ENCODE measurements at places on chromosomes 12 and 14.

DNA sequence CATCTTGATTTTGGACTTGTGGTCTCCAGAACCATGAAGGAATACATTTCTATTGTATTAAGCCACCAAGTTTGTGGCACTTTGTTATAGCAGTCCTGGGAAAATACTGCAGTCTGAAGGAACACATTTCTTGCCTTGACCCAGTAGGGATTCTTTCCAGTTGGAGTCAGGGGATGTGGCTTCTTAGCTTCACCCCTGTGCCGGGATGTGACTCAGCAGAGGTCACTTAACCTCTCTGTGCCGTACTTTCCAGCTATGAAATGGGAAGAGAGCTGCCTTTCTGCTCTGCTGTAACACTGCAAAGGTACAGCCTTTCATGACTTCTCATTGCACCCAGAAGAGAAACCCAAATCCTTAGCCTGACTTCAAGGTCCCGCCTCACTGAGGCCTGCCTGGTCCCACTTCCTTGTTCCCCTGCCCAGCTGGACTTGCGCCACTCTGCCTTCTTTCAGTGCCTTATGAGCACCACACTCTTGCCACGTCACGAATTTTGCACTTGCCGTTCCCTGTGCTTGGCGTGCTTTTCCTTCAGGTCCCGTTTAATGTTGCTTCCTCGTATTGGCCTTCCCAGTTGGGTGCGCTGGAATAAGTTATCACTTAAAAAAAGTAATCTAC, 24.2 kb downstream of the CHST11 start:
- peak; percentile 91 for DNase-seq

GRCh38 chr12:133236144-133236543, 467 bp upstream of the ANHX start:
- DNase-seq: no peak

DNA sequence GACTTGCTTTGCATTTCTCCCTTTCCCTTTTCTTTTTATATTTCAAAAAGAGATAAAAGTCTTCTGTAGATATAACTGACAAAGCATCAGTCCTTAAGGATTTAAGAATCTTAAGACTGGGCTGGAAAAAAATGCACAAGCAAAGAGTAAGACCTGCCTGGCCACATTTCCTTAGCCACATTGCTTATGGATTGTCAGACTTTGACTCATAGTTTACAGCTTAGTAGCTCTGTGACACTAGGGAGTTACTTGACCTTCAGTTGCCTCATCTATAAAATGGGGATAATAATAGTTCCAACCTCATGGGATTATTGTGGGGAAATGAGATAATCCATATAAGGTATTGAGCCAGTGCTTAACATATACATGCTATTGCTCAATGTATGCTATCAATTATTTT, 66.4 kb upstream of the STK38L start:
- DNase-seq: peak; percentile 53

GRCh38 chr14:82779301-82779700, 1245.6 kb upstream of the SEL1L start:
- DNase-seq: no peak

GRCh38 chr12:53551889-53552291, 44.6 kb upstream of the NPFF start:
- DNase-seq: no peak

DNA sequence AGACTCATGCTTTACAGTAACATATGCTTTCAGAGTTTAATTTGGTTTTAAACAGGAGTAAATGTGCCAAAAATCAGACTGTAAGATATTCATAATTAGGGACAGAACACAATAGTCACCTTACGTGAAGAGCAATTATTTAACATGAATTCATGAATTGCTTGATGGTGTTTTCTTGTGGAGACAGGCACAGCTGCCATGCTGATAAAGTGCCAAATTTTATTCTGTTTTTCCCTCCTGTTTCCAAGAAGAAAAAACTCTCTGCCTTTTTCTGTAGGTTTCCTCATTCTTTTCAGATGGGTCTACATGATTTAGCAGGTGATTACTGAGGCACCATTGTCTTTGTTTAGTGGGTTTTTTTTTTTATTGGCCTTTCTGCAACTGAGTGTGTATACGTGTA, 80.1 kb downstream of the C12orf42 start:
- no peak for DNase-seq

- no peak for DNase-seq
Observed at GRCh38 chr12:57146092-57146491, 1.3 kb downstream of the LRP1-AS start.

GRCh38 chr12:2054091-2055018, 1.6 kb downstream of the CACNA1C start:
- no peak for DNase-seq

All from suppressor macrophage (primary cell).